Pancreas (tissue), 10 donors: ENCODE measurements at places on chromosomes 3 and 15. TPM values are rescaled to one million over a fixed set of nuclear protein-coding genes. Genes with fewer than 3 reads are reported as not detected.
A peak's percentile ranks its signal among the peaks of the same experiment; 100 is the strongest.

Gene TM6SF1
- total RNA-seq: 6.0 TPM

- peak; percentile 44 for DNase-seq
Observed at GRCh38 chr15:64152507-64153387, 1.2 kb downstream of the SNX22 start.

- peak; percentile 68 for DNase-seq
Observed at GRCh38 chr3:61053781-61054496, 197.3 kb downstream of the FHIT start.

GRCh38 chr3:135033737-135034136 lies 238.7 kb downstream of the EPHB1 start:
- no peak for DNase-seq

- DNase-seq: no peak
Observed at GRCh38 chr3:194577986-194578905, 55.0 kb downstream of the TMEM44 start.

DNA sequence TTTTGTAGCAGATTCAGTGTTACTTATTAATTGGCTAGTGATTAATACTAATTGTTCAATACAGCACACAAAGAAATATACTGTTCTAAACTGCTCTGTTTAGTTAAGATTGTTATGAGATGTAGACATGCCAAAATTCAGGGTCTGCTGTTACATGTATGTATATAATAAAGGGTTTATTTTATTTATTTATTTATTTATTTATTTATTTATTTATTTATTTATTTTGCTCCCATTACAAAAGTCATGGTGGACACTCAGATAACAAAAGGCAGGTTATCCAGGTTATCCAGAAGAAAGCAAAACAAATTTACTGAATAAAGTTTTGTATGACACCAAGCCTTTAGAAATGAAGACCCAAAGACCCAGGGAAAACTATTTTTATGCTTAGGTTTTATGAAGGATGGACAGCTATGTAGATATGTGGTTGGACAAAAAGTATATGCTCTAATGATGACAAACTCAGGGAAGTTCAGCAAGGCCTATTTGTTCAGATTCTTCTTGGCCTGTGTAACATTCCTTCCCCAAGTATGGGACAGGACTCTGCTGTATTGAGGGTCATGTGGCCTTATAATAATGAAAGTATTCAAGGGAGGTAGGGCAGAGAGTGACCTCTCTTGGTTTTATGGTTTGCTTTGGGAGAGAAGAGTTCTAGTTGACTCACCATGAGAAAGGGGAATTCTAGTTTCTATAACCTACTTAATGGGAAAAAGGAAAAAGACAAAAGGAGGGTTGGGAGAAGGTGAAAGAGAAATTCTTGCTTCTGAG lies 1056.8 kb downstream of the ROBO2 start:
- DNase-seq: no peak
